Fibroblast of lung (primary cell): ENCODE measurements at places on chromosomes 12 and 14. TPM values are rescaled to one million over a fixed set of nuclear protein-coding genes. Genes with fewer than 3 reads are reported as not detected.

Gene TROAP
- 0.51 and 6.3 TPM in 2 replicates for total RNA-seq

Gene TMEM179
- total RNA-seq = under 0.01 TPM in 1 of 2 replicates, not detected in the other

Gene SLC24A4
- not detected in 2 replicates for total RNA-seq

Gene NUP107
- total RNA-seq = 24.6 and 44.2 TPM in 2 replicates
